K562 (cell line): ENCODE measurements at places on chromosomes 13 and 19.

- peak; percentile 79 for DNase-seq
Observed at GRCh38 chr19:19366434-19367396, 38.8 kb upstream of the GATAD2A start.

DNA sequence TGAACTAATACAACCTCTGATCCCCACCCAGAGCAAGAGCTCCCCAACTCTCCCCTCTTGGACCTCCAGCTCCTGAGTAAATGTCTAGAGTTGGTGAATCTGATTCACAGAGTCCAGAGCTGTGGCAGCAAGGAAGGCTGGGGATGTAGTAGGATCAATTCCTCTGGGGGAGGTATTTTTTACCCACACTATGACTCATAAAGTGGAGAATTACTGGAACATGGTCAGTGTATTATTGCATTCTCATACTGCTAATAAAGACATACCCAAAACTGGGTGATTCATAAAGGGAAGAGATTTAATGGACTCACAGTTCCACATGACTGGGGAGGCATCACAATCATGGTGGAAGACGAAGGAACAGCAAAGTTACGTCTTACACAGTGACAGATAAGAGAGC, 496.7 kb downstream of the EFNB2 start:
- no peak for DNase-seq

DNA sequence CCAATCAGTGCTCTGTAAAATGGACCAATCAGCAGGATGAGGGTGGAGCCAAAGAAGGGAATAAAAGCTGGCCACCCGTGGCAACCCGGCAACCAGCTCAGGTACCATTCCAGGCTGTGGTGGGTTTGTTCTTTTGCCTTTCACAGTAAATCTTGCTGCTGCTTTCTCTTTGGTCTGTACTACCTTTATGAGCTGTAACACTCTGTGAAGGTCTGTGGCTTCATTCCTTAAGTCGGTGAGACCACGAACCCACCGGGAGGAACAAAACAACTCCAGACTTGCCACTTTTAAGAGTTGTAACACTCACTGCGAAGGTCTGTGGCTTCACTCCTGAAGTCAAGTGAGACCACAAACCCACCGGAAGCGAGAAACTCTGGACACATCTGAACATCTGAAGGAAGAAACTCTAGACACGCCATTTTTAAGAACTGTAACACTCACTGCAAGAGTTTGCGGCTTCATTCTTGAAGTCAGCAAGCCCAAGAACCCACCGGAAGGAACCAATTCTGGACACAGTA, 16.5 kb upstream of the SPACA6 start:
- DNase-seq, result no peak

DNA sequence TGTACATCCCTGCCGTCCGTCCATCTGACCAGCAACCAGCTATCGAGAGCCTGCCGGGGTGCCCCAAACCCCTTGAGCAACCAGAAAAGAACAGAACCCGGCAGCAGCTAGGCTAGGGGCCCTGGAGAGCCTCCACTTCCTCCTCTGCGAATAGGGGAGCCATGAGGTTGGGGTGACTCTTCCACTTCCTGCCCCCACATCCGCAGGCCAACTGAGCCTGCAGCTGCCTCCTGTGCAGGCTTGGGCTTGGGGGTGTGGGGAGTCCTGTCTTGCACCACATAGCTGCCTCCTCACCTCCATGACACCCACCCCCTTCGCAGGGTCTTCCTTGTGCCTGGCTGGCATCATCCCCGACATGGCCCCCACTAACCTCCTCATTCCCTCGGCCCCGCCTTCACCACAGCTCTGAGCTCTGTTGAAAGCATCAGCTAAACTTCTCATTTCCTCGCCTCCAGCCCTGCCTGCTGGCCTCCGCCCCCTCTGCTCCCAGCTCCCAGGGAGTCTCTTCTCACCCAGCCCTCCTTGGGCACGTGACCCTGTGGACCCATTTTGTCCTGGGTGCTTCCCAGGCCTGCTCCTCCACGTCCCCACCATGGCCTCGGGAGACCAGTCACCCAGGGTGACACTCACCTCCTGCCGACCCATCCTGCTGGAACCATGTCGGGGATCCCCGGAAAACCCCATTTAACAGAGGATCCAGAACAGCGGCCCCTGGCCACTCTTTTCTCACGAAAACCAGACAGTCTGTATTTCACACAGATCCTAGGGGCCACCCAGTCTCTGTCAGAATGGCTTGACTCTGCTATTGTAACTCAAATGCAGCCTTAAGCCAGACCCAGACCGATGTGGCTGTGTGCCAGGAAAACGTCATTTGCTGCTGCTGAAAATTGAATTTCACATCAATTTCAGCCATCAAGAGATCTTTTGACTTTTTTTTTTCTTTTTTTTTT, 50.4 kb downstream of the MYO9B start:
- no peak for DNase-seq
